ENCODE measurements at places on chromosomes 5 and 9. TPM values are rescaled to one million over a fixed set of nuclear protein-coding genes. Genes with fewer than 3 reads are reported as not detected.

DNA sequence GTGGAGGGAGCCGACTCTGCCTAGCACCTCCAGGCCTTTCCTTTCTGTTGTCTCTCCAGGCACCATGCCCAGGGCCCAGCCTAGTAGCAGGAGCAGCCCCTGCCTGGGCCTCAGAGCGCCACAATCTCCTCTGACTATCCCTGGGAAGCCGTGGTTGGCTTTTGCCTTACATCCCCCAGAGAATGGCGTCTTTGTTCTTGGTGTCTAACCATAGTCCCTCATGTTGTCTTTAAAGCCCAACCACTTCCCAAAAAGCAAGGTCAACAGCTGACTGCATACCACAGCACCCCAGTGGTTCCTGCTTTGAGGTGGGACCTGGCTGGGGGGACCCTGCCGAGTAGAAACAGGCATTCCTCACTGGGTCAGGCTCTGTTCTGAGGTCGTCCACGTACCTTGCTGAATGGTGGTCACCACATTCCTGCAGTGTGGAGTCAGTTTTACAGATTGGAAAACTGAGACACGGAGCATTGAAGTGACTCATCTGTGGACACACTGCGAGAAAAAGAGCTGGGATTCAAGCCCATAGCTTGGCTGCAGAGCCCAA is 13.7 kb upstream of the CERCAM start:
- DNase-seq, result no peak

- DNase-seq, result no peak
These were observed 474.2 kb downstream of the EFNA5 start for GRCh38 chr5:107196500-107197059.

- DNase-seq, result no peak
These were observed 20.0 kb upstream of the SPATA31E1 start for GRCh38 chr9:87862536-87863268.

GRCh38 chr9:114367772-114368569 is 19.8 kb downstream of the AKNA start:
- DNase-seq, result no peak

- peak; percentile 44 for DNase-seq
These were observed 38.8 kb downstream of the ITGA2 start for GRCh38 chr5:53027913-53028312.

GRCh38 chr5:124157320-124157719 is 589.1 kb downstream of the ZNF608 start:
- no peak for DNase-seq

GRCh38 chr9:107190061-107190935 is 92.8 kb upstream of the RAD23B start:
- DNase-seq, result no peak

GRCh38 chr5:67732471-67732870 is 483.1 kb upstream of the PIK3R1 start:
- DNase-seq, result no peak

Gene HAPLN1
- total RNA-seq, result not detected

Gene CTNND2
- total RNA-seq, result 0.06 TPM

Gene GLIPR2
- total RNA-seq, result 2.5 TPM

Gene ADAMTSL1
- 2.1 TPM for total RNA-seq

Data from right lobe of liver (tissue), 6 donors.